ENCODE measurements at places on chromosomes 1 and 21. TPM values are rescaled to one million over a fixed set of nuclear protein-coding genes. Genes with fewer than 3 reads are reported as not detected.
A peak's percentile ranks its signal among the peaks of the same experiment; 100 is the strongest.

DNA sequence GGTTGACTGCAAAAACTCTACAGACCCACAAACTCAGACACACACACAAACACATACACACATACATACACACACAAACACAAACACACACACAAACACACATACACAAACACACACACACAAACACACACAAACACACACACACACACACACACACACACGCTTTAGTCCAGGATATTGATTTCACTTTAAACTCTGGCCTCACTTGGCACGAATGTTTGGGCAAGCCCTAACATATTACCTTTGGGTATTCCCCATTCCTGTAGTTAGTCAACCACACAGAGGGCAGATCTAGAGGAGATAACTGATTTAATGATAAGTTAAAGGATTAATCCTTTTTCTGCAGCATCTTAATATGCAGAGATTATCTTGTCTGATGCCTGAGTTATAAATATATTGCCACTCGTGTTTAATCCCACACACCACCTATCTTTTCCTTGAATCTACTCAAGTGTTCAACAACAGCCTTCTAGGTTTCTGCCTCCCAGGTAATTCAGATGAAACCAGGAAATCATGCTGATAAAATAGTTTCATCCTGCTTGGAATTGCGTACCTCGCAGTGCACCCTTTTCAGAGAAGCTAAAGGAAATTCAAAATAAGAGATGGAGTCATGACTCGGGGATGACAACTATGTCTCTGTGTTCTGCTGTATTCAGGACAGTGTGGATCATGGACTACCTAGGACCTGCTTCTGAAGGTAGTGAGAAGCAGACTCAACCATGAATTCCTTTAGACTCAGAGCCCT, 14.5 kb upstream of the RUNX1 start:
- no peak overlapping the region for H3K27ac ChIP-seq
- no peaks in the 10 kb centered on the region for H3K4me1 ChIP-seq
- H3K27me3 ChIP-seq: peaks cover 10% of the 10 kb centered on the region
- no peaks in the 10 kb centered on the region for H3K36me3 ChIP-seq

The MOV10 gene
- 3.4 TPM for polyA plus RNA-seq

DNA sequence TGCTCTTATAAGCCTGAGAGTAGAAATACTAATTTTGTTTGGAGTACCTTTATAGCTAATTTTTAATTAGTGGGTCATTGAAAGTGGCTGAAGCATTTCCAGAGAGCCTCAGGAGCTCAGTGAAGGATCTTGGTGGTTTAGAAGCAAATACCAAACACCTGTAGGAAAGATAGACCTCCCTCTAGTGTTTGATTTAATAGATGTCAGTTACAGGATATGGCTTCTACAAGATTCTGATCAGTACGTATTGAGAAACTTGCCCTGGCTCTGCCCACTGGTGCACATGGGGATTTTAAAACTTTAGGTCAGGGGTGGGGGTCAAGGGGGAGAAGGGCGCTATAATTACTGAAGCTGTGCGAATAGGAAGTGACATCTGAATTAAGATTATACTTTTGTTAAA, 122.2 kb downstream of the POU2F1 start:
- peak overlapping the region; percentile 12 for H3K27ac ChIP-seq
- H3K4me1 ChIP-seq: peaks cover 16% of the 10 kb centered on the region
- no peak overlapping the region for H3K4me3 ChIP-seq
- peaks cover 15% of the 10 kb centered on the region for H3K36me3 ChIP-seq
- peak; percentile 19 for DNase-seq
- no peaks in the 10 kb centered on the region for H3K27me3 ChIP-seq

GRCh38 chr1:225940385-225941151, 452 bp downstream of the LEFTY2 start:
- H3K4me1 ChIP-seq: peaks cover 8% of the 10 kb centered on the region
- H3K36me3 ChIP-seq: no peaks in the 10 kb centered on the region
- H3K27me3 ChIP-seq: peaks cover 15% of the 10 kb centered on the region
- H3K4me3 ChIP-seq: peak overlapping the region; percentile 76
- DNase-seq: no peak

DNA sequence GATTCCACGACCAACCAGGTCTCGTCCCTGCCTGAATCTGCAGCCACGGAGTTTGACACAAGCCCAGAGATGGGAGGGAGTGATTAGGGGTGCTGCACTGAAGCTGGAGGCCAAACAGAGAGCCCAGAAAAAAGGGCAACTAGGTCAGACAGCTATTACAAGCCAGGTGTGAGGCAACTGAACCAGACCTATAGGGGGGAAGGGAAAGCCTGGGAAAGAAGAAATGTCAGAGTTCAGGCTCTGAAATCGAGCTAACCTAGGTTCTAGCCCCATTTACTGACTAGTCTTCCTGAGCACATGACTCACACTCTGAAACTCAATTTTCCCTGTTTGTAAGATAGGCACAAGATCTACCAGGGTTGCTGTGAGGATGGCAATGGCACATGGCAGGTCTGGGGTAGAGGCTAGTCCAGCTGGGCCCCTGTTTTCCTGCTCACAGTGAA, 1.7 kb downstream of the DHCR24 start:
- H3K27me3 ChIP-seq: peaks cover 35% of the 10 kb centered on the region
- H3K36me3 ChIP-seq: no peaks in the 10 kb centered on the region
- H3K4me3 ChIP-seq: peak overlapping the region; percentile 67
- peaks cover 16% of the 10 kb centered on the region for H3K4me1 ChIP-seq
- no peak overlapping the region for H3K27ac ChIP-seq
- no peak for DNase-seq

The KDF1 gene
- polyA plus RNA-seq: 1.2 TPM

DNA sequence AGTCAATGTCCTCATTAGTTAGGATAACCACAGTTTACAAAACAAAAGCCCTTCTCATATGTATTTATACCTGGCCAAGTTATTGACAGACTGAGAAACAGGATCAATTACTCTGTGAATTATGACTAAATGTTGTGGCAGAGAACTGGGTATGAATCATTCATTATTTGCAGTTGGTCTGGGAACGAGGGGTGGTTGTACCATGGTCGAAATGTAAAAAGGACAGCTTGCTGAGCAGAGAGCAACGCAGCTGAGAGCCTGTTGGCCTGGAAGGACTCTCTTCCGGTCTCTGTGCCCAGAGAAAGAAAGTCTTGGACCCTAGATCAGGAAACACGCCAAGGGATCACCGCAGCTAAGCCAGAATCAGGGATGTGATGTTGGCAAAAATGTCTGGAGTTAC, 169.6 kb downstream of the DISC1 start:
- H3K36me3 ChIP-seq: peaks cover 10% of the 10 kb centered on the region
- no peak for DNase-seq
- H3K27ac ChIP-seq: no peak overlapping the region
- no peaks in the 10 kb centered on the region for H3K27me3 ChIP-seq
- no peak overlapping the region for H3K4me3 ChIP-seq
- H3K4me1 ChIP-seq: no peaks in the 10 kb centered on the region

DNA sequence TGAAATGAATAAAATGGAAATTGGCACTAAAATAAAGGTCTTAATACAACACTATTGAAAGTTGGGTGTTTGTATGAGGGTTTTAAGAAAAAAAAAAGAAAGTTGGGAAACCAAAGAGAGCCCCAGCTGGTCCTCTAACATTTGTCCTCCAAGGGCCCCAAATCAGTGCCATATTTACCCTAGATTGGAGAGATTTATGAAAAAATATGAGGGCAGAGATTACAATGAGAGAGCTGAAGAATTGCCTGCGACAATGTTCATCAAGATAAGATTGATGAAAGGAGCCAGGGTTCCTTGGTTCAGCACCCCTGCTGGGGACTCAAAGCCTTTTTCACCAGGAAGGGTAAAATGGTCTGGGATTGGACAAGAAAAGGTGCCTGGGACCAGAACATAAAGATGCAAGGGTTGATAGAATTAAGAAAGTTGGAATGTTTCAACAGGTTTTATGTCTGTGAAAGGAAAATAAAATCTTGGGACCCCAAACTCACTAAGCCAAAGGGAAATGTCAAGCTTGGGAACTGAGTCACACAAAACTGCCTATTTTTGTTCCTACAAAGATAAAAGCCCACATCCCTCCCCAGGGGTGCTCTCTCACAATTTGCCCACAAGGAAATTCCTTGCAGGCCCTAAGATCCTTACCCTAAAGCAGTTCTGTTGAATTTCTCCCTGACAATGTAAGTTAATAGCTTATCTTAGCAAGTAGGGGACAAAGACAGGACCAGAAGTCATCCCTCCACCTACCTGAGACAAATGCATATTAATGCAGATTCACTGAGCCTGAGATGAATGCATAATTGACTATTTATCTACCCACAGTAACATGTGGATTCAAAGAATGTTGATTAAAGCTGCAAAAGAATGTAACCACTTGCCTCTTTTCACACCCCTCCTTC, 26.8 kb downstream of the CBR1 start:
- no peak overlapping the region for H3K27ac ChIP-seq
- no peaks in the 10 kb centered on the region for H3K27me3 ChIP-seq
- peaks cover 9% of the 10 kb centered on the region for H3K4me1 ChIP-seq

DNA sequence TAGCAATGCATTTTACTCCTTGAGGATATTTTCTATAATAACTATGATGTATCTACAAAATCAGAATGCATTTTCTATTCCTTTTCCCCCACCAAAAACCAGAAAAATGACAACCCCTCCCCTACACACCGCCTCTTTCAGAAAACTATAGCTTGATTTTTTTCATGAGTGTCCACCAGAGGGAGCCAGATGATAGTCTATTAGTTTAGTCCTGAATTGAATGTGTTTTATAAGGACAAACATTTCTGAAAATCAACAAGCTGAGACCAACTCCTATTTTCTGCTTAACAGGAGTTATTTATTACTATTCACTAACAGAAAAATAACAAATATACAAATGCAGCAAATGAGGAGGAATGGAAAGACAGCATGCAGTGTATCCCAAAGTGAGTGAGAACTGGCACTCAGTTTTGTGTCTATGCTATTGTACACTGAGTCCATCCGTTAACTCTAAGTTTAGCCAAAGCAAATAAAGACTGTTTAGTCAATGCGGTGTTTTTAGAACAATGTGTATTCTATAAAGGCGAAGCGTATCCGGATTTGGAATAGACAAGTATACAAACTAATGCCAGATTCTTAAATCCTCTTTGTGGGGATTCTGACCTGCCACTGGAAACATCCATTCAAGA, 182.6 kb downstream of the VAV3 start:
- peak overlapping the region; percentile 77 for H3K27ac ChIP-seq
- H3K4me3 ChIP-seq: no peak overlapping the region
- DNase-seq: peak; percentile 65

- H3K36me3 ChIP-seq: no peaks in the 10 kb centered on the region
- DNase-seq: peak; percentile 48
- peaks cover 4% of the 10 kb centered on the region for H3K27me3 ChIP-seq
- H3K4me3 ChIP-seq: no peak overlapping the region
- no peak overlapping the region for H3K27ac ChIP-seq
Observed at GRCh38 chr21:42818328-42818749, 61.0 kb downstream of the WDR4 start.

The ATP1A2 gene
- not detected for polyA plus RNA-seq

The PRR9 gene
- not detected for polyA plus RNA-seq

Measured in naive B cell (primary cell).